ENCODE measurements at places on chromosomes 11 and 22.

DNA sequence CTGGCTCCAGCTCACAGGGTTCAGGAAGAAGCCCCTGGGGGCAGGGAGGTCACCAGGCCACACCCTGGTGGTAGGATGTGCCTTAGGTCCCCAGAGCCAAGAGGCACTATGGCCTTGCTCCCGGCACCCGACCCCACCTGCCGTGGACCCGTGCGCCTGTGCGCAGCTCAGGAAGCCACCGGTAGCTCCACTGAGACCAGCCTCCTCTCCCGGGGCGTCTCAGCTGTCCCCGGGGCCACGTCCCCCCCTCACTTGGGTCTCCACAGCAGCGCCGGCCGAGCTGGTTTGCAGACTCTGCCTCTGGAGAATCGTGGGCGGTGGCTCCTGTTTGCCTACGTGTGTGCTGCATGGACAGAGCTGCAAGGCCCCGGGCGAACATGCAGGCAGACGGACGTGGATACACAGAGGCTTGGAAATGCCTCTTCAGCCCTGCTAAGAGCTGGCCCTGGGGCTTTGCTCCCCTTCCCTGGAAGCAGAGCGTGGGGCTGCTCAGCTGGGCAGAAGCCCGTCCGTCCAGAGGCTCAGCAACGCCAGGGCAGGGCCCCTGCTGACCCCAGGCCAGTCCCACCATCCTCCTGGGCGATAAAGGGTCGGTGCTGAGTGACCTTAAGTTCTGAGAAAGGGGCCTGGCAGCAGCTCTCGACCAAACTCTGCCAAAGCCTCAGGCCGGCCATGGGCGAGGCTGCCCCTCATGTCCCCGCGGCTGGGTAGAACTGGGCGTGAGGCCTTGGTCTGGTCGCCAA is 15.3 kb upstream of the MUC5B start:
- DNase-seq: no peak

- DNase-seq: no peak
Observed at GRCh38 chr11:20126724-20127123, 33.6 kb downstream of the DBX1 start.

GRCh38 chr11:18093959-18094358 is 11.9 kb downstream of the SAAL1 start:
- DNase-seq: no peak

DNA sequence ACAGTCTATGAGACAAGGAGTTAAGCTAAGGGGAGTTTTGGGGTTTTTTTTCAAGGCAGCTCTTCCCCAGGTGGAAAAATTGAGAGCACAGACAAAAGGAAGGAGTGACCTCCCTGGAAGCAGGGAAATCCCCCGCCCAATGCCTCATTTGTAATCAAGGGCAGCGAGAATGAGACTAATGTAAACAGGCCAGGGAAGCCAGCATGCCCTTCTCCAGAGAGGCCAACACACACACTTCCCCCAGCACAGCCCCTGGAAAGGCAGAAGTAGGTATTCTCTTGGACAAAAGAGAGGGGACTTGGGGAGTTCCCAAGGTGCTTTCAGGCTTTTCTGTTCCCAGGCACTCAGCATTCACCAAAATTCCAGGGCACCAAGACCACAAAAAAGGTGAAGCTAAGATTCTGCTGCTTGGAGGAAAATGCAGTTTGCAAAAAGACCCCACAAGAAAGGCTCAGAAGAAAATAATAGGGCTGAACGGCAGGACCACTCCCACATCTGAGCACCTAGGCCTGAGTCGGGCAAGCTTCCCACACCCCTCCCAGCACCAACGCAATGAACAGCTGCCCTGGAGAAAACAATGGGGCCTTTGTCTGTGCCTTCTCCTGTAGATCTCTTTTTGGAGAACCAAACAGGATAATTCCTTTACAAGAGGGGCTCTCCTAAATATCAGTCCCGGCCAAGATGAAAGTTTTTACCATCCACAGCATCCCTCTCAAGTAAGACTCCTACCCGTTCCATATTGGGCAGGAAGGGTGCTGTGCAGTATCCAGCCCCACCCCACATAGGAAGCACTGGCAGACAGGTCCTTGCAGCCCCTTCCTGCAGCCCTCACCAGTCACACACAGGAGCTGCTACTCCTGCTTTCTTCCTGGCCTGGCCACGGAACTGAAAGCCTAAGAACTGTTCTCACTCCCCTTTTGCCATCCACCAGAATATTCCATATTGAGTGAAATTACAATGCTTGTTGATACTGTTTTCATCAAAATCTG is 70.7 kb upstream of the AKIP1 start:
- peak; percentile 64 for DNase-seq

- no peak for DNase-seq
Observed at GRCh38 chr11:93034031-93034722, 64.7 kb downstream of the MTNR1B start.

GRCh38 chr22:44393066-44393465 is 80.3 kb upstream of the SHISAL1 start:
- no peak for DNase-seq

- DNase-seq: no peak
Observed at GRCh38 chr11:119891055-119891768, 162.2 kb upstream of the NECTIN1 start.

GRCh38 chr11:60699936-60700335 is 524 bp downstream of the MS4A8 start:
- DNase-seq: no peak

DNA sequence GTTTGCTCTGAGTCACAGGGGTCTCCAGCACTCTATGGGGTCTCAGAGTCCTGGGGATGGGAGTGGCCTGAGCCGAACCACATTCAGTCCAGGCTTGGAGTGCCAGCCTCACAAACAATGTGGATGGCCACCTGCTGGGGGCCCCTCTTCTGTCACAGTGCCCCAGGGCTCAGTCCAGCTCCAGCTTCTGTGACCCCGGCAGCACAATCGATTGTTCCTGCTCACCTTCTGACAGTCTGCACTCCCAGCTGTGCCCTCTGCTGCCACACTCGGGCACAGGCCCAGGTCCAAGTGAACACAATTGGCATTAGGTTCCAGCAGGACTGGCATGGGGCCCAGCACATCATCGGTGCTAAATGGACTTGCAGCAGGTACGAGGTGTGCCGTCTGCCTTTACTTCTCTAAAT is 84.8 kb downstream of the TP53I11 start:
- peak; percentile 45 for DNase-seq

DNA sequence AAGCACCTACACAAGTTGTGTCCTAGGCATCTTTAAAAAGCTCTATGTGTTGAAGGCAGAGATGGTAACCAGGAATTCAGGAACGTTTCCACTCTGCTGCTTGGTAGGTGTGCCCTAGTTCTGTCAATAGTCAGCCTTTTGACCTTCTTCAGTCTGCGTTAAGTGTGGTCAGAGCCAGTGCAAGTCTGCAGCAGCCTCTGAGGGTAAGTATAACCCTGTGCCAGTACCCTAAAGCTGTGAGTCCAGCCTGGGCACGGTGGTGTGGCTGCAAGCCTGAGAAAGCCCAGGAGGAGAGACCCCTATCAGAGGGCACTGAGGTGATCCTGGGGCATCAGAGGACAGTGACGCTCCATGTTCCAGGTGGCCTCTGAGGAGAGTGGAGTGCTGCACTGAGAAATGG is 76.8 kb upstream of the ADORA2A start:
- DNase-seq: no peak

GRCh38 chr22:27748751-27749191 is 52.8 kb downstream of the MN1 start:
- no peak for DNase-seq

DNA sequence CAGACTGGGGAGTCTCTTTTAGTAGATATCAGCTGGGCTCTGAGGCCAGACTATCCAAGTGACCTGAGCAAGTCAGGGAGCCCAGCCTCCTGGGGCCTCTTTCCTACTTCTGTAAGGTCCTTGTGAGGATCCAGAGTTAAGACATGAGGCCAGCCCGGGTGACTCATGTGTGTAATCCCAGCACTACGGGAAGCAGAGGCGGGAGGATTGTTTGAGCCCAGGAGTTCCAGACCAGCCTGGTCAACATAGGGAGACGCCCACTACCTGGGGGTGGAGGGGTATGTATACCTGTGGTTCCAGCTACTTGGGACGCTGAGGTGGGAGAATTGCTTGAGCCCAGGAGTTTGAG is 36.9 kb upstream of the POLA2 start:
- DNase-seq: no peak

DNA sequence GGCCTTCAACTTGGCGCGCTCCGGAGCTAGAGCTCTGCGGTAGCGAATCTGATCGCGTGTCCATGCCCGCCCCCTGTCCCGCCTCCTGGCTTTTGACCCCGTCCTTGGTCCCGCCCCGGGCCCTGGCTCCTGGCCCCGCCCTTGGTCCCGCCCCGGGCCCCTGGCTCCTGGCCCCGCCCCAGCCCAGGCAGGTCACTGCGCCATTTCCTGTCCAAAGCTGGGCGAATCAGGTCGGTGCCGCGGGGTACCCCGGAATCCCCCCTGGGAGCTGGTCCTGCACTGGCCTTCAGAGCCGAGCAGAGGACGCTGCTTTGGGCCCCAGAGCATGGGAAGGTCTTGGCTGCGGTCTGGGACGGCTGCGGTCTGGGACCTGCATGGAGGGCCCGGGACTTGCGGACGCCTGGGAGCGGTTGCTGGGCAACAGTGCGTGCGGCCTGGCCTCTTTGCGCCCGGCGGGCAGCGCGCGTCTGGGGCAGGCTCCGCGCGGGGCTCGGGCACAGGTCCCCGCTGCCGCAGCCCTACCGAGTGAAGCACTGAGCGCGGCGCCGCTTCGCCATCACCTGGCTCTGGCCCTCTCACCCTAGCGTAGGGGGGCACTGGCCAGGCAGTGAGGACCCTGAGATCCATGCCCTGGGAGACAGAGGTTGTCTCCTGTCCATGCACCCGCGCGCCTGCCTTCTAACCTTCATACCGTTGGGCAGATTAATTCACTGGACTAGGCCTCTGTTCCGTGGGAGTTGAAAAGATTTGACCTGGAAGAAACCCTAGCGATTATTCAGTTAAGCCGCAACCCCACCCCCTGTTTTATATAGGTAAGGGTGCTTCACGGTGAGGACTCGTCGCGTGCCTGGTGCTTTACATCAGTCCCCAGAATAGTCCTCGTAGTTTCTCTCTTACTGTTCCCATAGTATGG is at the start of gene TTC12:
Gene TTC12, plus strand, starts transcription at position 195 of the 913 bp plus-strand sequence. CDS start 1,675 bp downstream, outside the sequence.
- peak; percentile 92 for DNase-seq
